ENCODE measurements at places on chromosomes 13 and 19.

DNA sequence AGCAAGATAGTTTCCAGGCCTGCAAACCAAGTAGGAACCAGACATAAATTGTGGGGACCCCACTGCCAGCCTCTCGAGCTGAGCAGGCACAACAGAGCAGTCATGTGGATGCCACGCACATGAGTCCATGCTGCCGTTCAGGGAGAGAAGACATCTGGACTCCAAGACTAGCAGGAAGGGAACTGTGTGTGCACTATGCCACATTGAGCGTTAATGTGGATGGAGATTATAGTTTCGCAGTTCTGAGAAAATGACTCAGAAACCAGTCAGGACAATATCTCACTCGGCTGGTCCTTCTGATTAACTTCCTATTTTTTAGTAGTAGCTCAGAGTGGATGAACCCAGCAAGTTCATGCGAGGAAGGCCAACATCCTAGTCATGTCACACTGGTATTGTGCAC, 124.9 kb downstream of the CRYL1 start:
- DNase-seq: no peak

DNA sequence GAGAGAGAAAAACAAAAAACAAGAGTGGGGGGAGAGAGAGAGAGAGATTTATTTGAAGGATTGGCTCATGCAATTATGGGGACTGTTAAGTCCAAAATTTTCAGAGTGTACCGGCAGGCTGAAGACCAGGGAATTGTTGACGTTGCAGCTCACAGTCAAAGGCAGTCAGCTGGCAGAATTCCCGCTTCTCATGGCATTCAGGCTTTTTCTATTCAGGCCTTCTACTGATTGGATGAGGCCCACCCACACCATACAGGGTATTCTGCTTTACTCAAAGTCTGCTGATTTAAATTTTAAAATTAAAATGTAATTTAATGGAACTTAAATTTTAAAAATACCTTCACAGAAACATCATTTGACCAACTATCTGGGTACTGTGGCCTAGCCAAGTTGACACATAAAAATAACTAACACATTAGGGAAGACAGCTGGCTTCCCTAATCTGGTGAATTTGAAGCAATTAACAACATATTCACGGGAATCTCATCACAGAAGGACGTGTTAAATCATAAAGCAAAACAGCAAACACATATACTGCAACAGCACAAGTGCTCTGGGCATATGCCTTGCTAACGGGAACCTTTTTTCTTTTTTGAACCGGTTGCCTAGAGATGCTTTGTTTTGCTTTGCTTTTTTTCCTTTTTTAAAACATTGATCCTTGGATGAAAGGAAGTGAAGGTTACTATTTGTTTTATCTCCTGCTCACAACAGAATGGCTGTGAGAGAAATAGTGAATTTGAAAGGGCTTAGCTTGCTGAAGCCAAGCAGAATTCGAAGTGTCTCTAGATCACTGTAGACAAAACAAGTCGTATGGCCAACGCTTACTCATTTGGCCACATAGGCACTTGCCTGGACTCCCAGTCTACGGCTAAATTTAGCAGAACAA, 505.1 kb downstream of the IRS2 start:
- no peak for DNase-seq

DNA sequence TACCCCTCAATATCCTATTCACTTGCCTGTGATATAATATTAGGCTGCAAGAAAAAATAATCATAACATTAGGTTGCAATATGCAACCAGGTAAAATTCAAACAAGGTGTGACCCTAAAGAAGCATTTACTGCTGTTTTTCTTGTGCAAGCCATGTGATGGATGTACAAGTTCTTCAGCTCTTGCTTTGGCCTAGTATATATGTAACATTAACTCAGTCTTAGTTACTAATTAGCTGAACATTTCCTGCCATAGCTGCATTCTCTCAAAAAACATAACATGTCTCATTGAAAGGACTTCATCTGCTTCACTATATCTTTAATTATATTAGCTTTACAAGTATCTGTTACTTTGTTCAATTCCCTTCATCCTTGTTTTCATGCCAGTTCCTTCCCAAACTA, 406.8 kb upstream of the HTR2A start:
- no peak for DNase-seq

DNA sequence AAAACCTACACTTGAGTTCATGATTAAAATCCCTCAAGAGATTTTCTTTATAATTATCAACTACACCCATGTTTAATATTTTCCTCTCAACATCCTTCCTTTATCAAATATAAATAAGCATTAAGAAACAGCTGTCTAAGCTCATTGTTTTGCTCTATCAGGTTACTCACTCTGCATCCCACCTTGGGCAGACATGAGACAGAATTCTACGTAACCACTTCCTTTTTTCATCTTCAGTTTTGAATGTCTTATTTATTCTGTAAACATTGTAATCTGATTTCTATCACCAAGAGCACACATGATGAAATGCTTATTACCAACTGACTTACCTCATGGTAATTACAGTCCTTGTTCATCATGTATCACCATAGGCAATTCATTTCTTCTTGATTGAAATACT, 1256.6 kb upstream of the ATXN8OS start:
- no peak for DNase-seq

DNA sequence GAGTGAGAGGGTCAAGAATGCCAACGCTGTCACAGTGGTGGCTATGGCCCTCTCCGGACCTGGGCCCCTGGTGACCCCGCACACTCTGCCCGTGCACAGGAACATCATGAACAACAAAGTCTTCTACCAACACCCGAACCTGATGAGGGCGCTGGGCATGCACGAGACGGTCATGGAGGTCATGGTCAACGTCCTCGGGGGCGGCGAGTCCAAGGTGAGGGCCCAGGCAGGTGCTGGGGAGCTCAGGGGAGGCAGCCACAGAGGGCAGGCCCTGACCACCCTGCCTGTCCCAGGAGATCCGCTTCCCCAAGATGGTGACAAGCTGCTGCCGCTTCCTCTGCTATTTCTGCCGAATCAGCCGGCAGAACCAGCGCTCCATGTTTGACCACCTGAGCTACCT, 62.6 kb downstream of the RYR1 start:
- DNase-seq: no peak

DNA sequence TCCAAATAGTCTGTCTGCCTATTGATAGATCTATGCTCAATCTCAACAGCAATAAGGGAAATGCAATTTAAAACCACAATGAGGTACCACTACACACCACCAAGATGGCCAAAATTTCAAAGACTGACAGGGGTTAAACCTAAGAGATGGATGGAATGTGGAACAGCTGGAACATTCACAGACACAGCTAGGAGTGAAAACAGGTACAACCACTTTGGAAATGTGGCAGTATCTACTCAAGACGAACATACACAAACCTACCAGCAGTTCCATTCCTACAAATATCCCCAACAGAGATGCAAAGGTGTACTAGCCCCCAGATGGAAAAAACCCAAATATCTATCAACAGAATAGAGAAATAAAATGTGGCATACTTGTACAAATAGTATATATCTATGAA, 86.4 kb downstream of the TSC22D1 start:
- no peak for DNase-seq

- DNase-seq: no peak
These were observed 9.2 kb downstream of the FGF14 start for GRCh38 chr13:102392481-102393209.

- DNase-seq: no peak
These were observed 9.5 kb downstream of the KMT2B start for GRCh38 chr19:35727053-35727955.

GRCh38 chr19:14091813-14092462, 1.4 kb upstream of the SAMD1 start:
- DNase-seq: no peak

- no peak for DNase-seq
These were observed 4.9 kb downstream of the LMO7 start for GRCh38 chr13:75641026-75641425.

DNA sequence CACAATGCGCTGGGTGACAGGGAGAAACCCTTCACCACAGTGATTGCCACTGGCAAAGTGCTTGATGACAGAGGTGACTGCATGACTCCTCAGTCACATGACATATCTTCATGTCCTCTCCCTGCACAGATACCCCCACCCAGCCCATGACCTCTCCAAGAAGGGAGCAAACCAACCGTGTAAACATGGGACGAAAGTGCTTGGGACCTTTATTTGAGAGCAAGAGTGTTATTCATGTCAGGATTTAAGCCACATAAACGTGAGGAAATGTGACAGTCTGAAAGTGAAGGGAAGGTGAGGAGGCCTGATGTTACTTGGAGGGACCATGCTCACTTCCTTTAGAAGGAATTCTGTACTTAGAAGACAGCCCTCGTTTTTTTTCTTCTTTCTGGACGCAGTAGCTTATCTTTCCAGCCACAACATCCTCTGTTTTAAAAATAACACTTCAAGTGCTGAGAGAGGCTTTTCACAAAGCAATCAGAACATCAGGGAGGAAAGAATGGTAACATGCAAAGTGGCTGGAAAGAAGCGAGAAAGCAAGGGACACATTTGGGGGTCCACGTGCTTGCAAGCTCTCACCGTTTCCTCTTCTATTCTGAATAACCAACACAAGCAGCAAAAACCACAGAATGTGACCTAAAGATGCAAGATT, 35.6 kb downstream of the EPS15L1 start:
- DNase-seq: no peak

- no peak for DNase-seq
These were observed 1.5 kb upstream of the TRAPPC5 start for GRCh38 chr19:7678971-7679751.

DNA sequence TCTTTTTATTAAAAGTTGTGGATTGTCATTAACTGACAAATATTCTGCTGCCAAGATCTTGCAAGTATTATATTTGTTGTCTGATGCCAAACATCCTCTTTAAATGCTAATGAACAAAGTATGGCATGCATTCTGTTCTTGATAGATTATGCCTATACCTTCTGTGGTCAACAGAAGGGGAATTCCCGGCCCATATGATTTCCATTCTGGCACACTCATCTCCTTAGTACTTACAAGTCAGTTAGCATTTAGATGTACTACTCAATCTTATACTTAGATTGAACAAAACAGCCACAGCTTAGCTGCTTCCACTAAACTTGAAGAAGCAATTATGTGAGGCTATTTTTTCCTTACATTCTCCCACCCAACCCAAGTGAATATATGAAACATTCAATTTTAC, 246.1 kb upstream of the DACH1 start:
- DNase-seq: no peak

DNA sequence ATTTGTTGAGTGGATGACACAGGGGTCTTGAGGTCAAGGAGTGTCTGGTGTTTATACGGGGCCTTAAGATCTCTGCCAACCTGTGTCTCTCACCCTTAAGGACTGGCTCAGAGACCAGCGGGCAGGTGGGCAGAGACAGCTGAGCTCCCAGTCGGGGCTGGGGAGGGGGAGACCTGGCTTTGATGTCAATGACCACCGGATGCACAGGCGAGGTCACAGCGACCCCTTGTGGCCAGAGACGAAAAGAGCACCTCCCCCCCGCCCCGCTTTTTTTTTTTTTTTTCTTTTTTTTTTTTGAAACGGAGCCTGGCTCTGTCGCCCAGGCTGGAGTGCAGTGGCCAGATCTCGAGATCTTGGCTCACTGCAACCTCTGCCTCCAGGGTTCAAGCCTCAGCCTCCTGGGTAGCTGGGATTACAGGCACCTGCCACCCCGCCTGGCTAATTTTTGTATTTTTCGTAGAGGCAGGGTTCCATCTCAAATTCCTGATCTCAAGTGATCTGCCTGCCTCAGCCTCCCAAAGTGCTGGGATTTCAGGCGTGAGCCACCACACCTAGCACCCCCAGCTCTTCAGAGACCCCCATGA, 12.1 kb upstream of the KLK14 start:
- DNase-seq: peak; percentile 49

- DNase-seq: no peak
These were observed 239.4 kb downstream of the DCLK1 start for GRCh38 chr13:35891507-35892441.

DNA sequence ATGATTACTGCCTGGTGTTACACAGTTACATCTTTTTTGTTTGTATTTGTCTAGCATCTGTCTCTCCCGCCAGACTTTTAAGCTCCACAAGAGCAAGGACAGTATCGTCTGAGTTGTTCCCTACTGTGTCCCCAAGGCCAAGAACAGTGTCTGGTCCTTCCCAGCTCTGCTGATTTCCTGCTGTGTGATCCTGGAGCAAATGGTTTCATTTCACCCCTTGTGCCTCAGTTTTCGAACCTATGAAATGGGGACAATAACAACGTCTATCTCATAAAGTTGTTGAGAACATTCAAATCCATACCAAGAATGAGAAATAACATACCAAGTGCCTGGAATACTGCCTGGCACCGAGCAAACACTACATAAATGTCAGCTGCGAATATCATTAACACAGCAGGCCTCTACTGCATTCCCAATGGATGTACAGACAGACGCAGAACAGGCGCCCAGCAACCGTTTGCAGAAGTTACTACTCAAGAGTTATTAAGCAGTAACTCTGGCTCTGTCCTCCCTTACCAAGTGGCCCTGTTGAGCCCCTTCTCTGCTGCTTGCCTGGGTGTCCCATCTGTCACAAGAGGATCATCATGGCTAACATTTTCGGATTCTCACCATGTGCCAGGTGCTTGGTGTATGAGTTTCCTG, 11.4 kb downstream of the XRCC1 start:
- DNase-seq: no peak

DNA sequence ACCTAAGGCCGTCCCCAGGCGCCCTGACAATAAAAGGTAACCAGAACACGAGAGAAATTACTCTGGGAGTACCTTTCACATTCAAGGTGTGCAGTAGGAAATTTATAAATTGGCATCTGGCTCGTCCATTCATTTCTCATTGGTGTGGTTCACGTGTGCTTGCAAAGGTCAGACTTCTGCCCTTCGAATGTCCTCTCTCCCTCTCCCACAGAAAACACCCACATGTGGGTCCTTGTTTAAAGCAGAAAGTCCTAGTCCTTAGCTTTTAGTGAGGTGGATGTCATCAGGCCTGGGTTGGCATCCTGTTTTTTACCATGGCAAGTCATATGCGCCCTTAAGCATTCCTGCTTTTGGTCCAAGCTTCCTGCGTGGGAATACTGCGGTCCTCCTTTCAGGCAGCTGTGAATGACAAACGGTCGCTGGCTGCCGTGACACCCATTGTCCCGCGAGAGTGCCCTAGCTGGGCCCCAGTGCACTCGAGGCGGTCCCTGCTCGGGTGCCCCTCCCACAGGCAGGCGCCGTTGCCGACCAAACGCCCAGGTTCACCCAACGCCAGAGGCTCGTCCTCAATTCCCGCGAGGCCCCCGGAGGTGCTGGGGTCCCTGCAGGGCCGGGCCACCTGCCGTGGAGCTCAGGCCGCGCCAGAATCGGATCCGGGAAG, at the start of gene NUDT19:
NUDT19 (plus strand) TSS at position 531 of the 661 bp plus-strand sequence. CDS start 140 bp downstream, outside the sequence.
- peak; percentile 78 for DNase-seq

Measured in ovary (tissue), 10 donors.